Kidney epithelial cell (primary cell): ENCODE measurements at places on chromosomes 13 and 19. TPM values are rescaled to one million over a fixed set of nuclear protein-coding genes. Genes with fewer than 3 reads are reported as not detected.

The CTXN1 gene
- 15.7 and 16.1 TPM in 2 replicates for total RNA-seq

The CBLC gene
- 8.8 and 9.9 TPM in 2 replicates for total RNA-seq

The TMEM145 gene
- 0.54 and 4.9 TPM in 2 replicates for total RNA-seq

The CAPN12 gene
- 0.68 and 1.3 TPM in 2 replicates for total RNA-seq

The TTC9B gene
- not detected in 2 replicates for total RNA-seq

The ONECUT3 gene
- not detected in 2 replicates for total RNA-seq

The CDC42EP5 gene
- total RNA-seq: 21.4 and 24.4 TPM in 2 replicates

The FBN3 gene
- 0.04 and 2.9 TPM in 2 replicates for total RNA-seq

The RGS9BP gene
- 0.21 and 0.79 TPM in 2 replicates for total RNA-seq

GRCh38 chr13:97214921-97215320 lies 7.2 kb upstream of the MBNL2 start:
- no peak for DNase-seq

- DNase-seq: no peak
Measured at GRCh38 chr13:29954082-29955028, 103.9 kb upstream of the UBL3 start.

DNA sequence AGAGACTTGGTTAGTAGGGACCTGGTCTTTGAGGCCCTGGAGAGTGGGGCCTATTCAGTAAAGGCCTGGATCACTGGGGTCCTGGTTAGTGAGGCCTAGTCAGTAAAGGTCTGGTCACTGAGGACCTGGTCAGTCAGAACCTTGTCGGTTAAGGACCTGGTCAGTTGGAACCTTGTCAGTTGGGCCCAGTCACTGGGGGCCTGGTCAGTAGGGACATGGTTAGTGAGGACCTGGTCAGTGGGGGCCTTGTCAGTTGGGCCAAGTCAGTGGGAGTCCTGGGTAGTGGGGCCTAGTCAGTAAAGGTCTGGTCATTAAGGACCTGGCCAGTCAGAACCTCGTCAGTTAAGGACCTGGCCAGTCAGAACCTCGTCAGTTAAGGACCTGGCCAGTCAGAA lies 43.2 kb upstream of the TPM4 start:
- DNase-seq: no peak

GRCh38 chr19:18298601-18299000 lies 17.2 kb upstream of the JUND start:
- DNase-seq: no peak

- DNase-seq: no peak
Measured at GRCh38 chr13:112183532-112184090, 116.7 kb downstream of the SOX1 start.

GRCh38 chr13:29993716-29994488 lies 143.5 kb upstream of the UBL3 start:
- peak; percentile 28 for DNase-seq

GRCh38 chr19:3057275-3057714 lies 5.0 kb downstream of the TLE5 start:
- no peak for DNase-seq

DNA sequence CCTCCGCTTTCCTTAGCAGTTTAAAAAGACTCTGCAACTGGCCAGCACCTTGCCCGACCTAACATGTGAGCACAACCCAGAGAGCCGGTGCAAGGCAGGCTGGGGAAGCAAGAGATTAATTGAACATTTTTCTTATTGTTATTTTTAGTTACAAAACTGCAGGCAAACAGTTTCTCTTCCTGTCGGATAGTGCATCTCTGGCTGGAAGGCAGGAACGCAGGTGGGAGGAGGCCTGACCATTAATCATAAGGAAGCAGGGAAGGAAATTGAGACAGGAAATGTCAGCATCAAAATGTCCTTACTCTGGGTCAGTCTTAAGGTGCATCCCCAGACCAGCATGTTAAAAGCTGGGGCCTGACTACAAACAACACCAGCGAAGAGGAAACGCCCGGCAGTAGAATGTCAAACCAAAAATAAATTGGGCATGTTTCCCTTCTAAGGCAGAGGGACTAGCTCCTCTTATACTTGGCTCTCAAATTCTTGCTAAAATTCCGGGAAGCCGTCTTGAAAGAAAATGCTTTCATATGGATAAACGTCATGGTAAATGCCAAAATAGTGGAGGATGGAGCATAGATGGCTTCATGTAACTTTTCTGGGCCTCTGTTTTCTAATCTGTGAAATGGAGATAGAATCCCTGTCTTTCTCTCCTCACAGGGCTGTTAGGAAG lies 226.8 kb downstream of the RAP2A start:
- DNase-seq: no peak

- no peak for DNase-seq
Measured at GRCh38 chr19:48768994-48769713, 13.8 kb downstream of the FGF21 start.

DNA sequence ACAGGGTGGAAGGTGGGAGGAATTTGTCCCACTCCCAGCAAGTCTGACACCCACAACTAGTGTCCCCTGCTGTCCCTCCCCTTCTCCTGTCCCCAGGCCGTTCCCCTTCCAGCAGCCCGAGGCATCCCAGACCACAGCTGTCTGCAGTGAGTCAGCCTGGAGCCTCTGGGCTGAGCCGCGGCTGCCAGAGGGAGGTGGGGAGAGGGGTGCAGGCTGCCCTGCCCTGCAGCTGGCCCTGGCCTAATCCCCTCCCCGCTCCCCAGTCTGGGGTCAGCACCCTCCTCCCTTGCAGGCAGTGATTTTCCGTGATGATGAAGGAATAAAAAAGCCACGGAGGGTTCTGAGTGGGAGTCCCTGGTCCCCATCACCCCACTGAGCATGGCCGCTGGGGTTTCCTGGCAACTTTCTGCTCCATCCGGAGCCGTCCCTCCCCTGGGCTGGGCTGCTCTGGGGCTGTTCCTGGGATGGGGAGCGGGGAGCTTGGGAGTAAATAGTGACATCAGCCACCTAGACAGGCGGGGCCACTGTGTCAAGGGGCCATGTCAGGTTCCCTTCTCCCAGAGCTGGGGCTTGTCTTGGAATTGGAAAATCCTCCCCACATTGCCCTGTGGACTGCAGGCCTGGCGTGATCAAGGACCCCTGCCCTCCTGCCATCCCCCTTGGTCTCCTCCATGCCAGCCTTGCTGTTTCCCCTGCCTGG lies 16.8 kb downstream of the SPC24 start:
- DNase-seq: peak; percentile 53

- no peak for DNase-seq
Measured at GRCh38 chr19:39410017-39410830, 2.2 kb upstream of the PLEKHG2 start.

- no peak for DNase-seq
Measured at GRCh38 chr13:59374691-59375090, 789.0 kb downstream of the DIAPH3 start.

DNA sequence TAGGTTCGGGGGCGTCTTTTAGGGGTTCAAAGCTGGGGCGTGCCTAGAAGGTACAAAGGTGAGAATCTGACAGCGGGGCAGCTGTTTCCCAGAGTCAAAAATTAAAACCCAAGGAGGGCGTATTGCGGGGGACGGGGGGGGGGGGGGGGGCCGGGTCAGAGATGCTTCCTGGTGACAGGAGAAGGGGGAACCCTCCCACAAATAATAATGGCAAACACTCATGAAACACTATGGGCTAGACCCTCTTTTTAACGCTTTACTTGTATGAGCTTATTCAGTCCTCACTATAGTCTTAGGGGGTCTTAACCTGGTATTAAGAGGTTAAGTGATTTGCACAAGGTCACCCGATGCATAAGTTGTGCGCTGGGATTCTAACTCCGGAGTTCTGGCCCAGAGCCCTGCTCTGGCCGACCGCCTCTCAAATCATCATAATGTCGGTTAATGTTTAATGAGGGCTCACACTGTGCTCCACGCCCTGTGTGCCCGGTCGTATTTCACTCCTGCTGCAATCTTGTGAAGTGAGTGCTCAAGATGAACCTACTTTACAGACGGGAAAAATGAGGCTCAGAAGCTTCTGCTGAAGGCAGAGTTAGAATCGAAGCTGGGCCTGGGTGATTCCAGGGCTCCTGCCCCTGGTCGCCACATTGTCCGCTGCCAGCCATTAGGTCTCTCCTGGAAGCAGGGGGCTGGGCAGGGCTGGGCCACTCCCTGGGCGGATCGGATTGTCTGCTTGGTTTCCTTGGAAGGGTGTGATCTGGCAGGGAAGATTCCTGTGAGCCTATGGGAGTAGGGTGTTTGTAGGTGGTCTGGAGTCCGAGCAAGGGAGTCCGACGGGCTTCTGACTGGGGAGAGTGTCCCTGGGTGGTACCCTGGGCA lies 964 bp downstream of the PAK4 start:
- peak; percentile 67 for DNase-seq
